ENCODE measurements at places on chromosomes 1 and 21. TPM values are rescaled to one million over a fixed set of nuclear protein-coding genes. Genes with fewer than 3 reads are reported as not detected.

The CXADR gene
- 0.30 TPM for total RNA-seq

The LCE7A gene
- not detected for total RNA-seq

The LYPD8 gene
- not detected for total RNA-seq

The C1orf185 gene
- not detected for total RNA-seq

The ISG20L2 gene
- 48.4 TPM for total RNA-seq

The SYNC gene
- total RNA-seq, result not detected

The ECM1 gene
- 1.2 TPM for total RNA-seq

The TMEM52 gene
- 1.1 TPM for total RNA-seq

The TAS1R3 gene
- total RNA-seq, result 0.41 TPM

The HDAC1 gene
- 146 TPM for total RNA-seq

The PHLDA3 gene
- 2.2 TPM for total RNA-seq

The KIAA0040 gene
- total RNA-seq, result 25.4 TPM

The SLC9C2 gene
- total RNA-seq, result not detected

The EDARADD gene
- total RNA-seq, result 4.5 TPM

The LCE6A gene
- not detected for total RNA-seq

The ACTA1 gene
- not detected for total RNA-seq

The S100A9 gene
- not detected for total RNA-seq

The ILDR2 gene
- 9.1 TPM for total RNA-seq

The RPS27 gene
- 1,867 TPM for total RNA-seq

The SHISAL2A gene
- total RNA-seq, result 8.1 TPM

The STIL gene
- total RNA-seq, result 36.0 TPM

The OR2T12 gene
- total RNA-seq, result not detected

The PRKAA2 gene
- total RNA-seq, result not detected

The RPTN gene
- not detected for total RNA-seq

The PCAT6 gene
- total RNA-seq, result 0.59 TPM

The MYOG gene
- not detected for total RNA-seq

The SLC22A15 gene
- 0.23 TPM for total RNA-seq

The TMPRSS3 gene
- 99.1 TPM for total RNA-seq

The MMEL1 gene
- 1.4 TPM for total RNA-seq

The KRTAP6-1 gene
- total RNA-seq, result not detected

The ST6GALNAC5 gene
- total RNA-seq, result not detected

The FAF1 gene
- total RNA-seq, result 73.1 TPM

The GPR25 gene
- not detected for total RNA-seq

The KCNJ9 gene
- 0.04 TPM for total RNA-seq

The GNG12 gene
- total RNA-seq, result 0.07 TPM

The DNAJC28 gene
- 0.37 TPM for total RNA-seq

The C8B gene
- not detected for total RNA-seq

The KRTAP24-1 gene
- total RNA-seq, result not detected

The TTC22 gene
- 4.2 TPM for total RNA-seq

The DPT gene
- not detected for total RNA-seq

The NTMT2 gene
- not detected for total RNA-seq

The CRB1 gene
- 0.05 TPM for total RNA-seq

The TIE1 gene
- total RNA-seq, result not detected

The APP gene
- total RNA-seq, result 71.1 TPM

The FAM72D gene
- total RNA-seq, result 25.9 TPM

The NHLH1 gene
- total RNA-seq, result 0.32 TPM

The KRTAP13-2 gene
- total RNA-seq, result not detected

The FCRL6 gene
- total RNA-seq, result not detected

The ANGPTL3 gene
- total RNA-seq, result not detected

The BRDT gene
- not detected for total RNA-seq

The ARMH1 gene
- total RNA-seq, result 75.1 TPM

The YIPF1 gene
- 24.4 TPM for total RNA-seq

The PCNX2 gene
- total RNA-seq, result 14.7 TPM

The CEP350 gene
- 42.1 TPM for total RNA-seq

The TTC4 gene
- total RNA-seq, result 34.4 TPM

All from activated CD4-positive, alpha-beta T cell treated with anti-CD3 and anti-CD28 coated beads for 36 hours (primary cell).